Gastroesophageal sphincter (tissue), 4 donors: ENCODE measurements at places on chromosomes 2 and 18.

GRCh38 chr2:128327180-128327964 is 8.7 kb upstream of the HS6ST1 start:
- no peak for ATAC-seq
- peaks cover 33% of the 10 kb centered on the region for H3K4me1 ChIP-seq

DNA sequence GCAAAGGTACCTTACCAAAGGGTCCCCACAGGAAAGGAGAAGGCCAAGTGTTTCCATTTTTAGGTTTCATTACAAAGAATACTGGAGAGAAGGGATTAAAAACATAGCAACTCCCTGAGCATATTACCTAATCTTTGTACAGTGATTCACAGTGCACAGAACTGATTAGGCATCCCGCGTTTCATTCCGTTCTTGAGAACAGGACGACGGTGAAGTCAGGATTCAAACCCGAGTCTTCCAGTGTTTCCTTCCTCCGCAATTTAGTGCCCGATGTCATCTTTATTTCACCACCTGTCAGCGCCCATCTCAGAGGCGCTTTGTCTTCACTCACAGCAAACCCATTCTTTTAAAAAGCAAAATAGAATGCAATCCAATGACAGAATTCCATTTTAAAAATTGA is 488.5 kb downstream of the EIPR1 start:
- no peak for ATAC-seq
- no peaks in the 10 kb centered on the region for H3K36me3 ChIP-seq
- H3K4me3 ChIP-seq: no peak overlapping the region
- no peak overlapping the region for H3K27ac ChIP-seq
- peaks cover 4% of the 10 kb centered on the region for H3K27me3 ChIP-seq

GRCh38 chr18:58135183-58135641 is 91.2 kb downstream of the NEDD4L start:
- no peaks in the 10 kb centered on the region for H3K27me3 ChIP-seq
- no peak overlapping the region for H3K27ac ChIP-seq
- no peak overlapping the region for H3K4me3 ChIP-seq

DNA sequence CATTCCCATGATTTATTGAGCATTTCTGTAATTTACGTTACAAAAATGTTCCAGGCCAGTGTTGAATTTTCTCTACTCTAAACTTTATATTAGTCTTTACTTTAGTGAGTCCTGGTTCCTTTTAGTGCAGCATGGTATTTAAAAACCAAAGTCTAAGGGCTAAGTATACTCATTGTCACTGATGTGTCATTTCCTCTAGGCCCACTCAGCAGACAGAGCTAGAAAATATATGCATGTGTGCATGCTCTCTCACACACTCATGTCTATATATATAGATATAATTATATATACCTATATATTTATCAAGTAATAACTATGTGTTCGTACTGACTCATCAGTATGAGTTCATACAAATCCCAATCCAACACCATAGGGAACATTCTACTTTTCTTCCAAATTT is 132.5 kb upstream of the SLC8A1 start:
- no peak for ATAC-seq
- no peaks in the 10 kb centered on the region for H3K36me3 ChIP-seq

DNA sequence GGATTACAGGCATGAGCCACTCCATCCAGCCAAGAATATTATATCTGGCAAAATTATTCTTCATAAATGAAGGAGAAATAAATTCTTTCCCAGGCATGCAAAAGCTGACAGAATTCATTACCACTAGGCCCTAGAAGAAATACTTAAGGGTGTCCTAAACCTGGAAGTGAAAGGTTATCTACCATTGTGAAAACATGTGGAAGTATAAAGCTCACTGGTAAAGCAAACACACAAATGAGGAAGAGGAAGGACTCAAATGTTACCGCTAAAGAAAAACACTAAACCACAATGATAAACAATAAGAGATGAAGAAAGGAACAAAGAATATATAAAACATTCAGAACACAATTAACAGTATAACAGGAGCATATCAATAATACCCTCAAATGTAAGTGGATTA is 171.8 kb downstream of the CAMKMT start:
- no peaks in the 10 kb centered on the region for H3K36me3 ChIP-seq
- H3K27me3 ChIP-seq: no peaks in the 10 kb centered on the region
- no peak overlapping the region for H3K4me3 ChIP-seq
- H3K27ac ChIP-seq: no peak overlapping the region
- no peak for ATAC-seq

DNA sequence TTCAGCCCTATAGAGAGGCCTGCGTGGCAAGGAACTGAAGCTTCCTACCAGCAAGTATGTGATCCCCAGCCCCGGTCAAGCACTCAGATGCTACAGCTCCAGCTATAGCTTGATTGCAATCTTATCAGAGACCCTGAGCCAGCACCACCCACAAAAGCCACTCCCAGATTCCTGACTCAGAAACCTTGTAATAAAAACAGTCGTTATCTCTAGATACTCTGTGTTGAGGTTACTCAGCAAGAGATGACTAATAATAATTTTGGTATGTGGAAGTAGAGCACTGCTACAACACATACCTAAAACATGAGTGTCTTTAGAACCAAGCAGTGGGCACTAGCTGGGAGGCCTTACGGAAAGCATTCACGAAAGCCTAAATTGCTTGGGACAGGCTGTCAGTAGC is 216.9 kb downstream of the UXS1 start:
- no peak overlapping the region for H3K4me3 ChIP-seq
- no peak overlapping the region for H3K27ac ChIP-seq
- no peaks in the 10 kb centered on the region for H3K27me3 ChIP-seq
- H3K36me3 ChIP-seq: no peaks in the 10 kb centered on the region

DNA sequence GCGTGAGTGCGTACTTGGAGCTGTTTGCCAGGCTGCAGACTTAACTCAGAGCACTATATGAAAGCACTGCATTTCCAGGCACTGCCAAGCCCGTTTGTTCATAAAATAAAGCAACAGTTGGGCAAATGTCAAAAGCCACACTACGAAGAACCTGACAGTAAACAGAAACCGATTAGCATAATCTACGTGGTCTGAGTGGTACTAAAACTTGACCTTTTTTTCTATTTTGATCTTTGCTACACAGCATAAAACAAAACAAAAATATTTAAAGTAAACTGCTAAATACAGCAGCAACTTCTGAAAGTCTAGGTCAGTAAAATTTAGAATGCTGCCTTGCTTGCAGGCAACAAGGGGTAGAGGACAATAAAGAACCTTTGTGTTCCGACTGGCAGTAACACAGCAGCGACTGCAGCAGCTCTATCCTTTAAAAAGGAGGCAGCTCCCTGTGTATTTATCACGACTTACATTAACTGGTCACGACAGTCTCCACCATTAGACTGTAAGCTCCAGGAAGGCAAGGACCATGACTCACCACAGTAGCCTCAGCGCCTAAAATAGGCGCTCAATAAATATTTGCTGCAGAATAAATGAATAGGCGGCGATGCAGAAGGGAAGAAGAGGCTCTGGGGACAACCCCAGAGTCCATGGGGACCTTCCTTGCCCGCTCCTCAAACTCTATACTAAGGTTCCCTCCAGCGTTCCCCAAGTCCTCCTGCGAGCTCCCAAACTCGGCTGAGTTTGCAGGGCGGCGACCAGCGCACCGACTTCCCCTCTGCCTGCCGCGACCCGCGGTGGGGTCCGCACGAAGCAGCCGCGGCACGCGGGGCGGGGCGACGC is 902 bp downstream of the SS18 start:
- no peaks in the 10 kb centered on the region for H3K27me3 ChIP-seq
- H3K36me3 ChIP-seq: no peaks in the 10 kb centered on the region
- peak overlapping the region; percentile 87 for H3K4me3 ChIP-seq
- no peak for ATAC-seq
- H3K27ac ChIP-seq: peak overlapping the region; percentile 85
- H3K4me1 ChIP-seq: peaks cover 39% of the 10 kb centered on the region

GRCh38 chr2:217797165-217797564 is 205.6 kb downstream of the TNS1 start:
- no peaks in the 10 kb centered on the region for H3K27me3 ChIP-seq
- peak overlapping the region; percentile 83 for H3K27ac ChIP-seq
- no peaks in the 10 kb centered on the region for H3K36me3 ChIP-seq
- no peaks in the 10 kb centered on the region for H3K4me1 ChIP-seq

- no peak overlapping the region for H3K27ac ChIP-seq
- no peaks in the 10 kb centered on the region for H3K36me3 ChIP-seq
- no peaks in the 10 kb centered on the region for H3K27me3 ChIP-seq
These were observed 117.5 kb downstream of the ACVR1 start for GRCh38 chr2:157758586-157758985.

DNA sequence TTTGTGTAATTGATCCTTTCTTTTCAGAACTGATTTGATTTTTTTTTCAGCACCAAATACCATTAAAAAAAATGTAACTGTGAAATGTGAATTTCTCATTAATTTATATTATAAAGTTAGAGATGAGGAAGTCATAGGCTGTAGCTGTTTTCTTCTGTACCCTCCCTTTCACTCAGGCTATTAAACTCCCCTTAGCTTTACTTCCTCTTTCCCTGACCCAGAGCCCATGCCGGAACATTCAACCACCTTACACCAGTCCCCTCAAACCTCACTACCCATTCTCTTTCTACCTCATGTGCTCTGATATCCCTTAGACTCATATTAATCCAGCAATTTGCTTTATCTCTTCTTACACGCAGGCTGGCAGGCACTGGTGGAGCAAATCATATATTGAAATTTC is 12.4 kb downstream of the GALNT5 start:
- H3K27ac ChIP-seq: no peak overlapping the region
- ATAC-seq: no peak
- H3K4me3 ChIP-seq: no peak overlapping the region
- no peaks in the 10 kb centered on the region for H3K4me1 ChIP-seq
- peaks cover 5% of the 10 kb centered on the region for H3K27me3 ChIP-seq

GRCh38 chr18:59360381-59360780 is 1.3 kb upstream of the LMAN1 start:
- peaks cover 37% of the 10 kb centered on the region for H3K4me1 ChIP-seq
- H3K27me3 ChIP-seq: no peaks in the 10 kb centered on the region
- no peaks in the 10 kb centered on the region for H3K36me3 ChIP-seq
- ATAC-seq: no peak
- H3K27ac ChIP-seq: no peak overlapping the region
- H3K4me3 ChIP-seq: no peak overlapping the region

DNA sequence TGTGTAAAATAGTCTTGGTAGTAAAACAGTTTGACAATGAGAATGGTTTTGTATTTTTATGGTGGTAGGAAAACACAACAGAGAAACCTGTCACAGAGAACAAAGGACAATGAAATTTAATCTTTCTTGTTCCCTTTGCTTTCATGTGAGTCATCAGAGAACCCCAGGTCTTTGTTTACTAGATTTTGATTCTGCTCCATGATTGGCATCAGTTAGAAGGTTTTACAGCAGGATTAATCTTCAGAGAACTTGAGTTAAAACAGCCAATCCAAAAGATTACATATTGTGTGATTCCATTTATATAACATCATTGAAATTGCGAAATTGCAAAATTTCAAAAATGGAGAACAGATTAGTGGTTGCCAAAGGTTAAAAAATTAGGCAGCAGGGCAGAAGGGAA is 2.5 kb downstream of the APLF start:
- no peak for ATAC-seq
- H3K27me3 ChIP-seq: no peaks in the 10 kb centered on the region
- no peak overlapping the region for H3K27ac ChIP-seq
- no peaks in the 10 kb centered on the region for H3K4me1 ChIP-seq
- H3K36me3 ChIP-seq: no peaks in the 10 kb centered on the region
- H3K4me3 ChIP-seq: no peak overlapping the region

GRCh38 chr18:32454593-32454992 is 16.1 kb downstream of the GAREM1 start:
- no peaks in the 10 kb centered on the region for H3K36me3 ChIP-seq
- no peak overlapping the region for H3K4me3 ChIP-seq
- H3K27me3 ChIP-seq: no peaks in the 10 kb centered on the region
- ATAC-seq: no peak
- peaks cover 39% of the 10 kb centered on the region for H3K4me1 ChIP-seq

- H3K4me3 ChIP-seq: no peak overlapping the region
- no peaks in the 10 kb centered on the region for H3K27me3 ChIP-seq
- no peak for ATAC-seq
These were observed 15.2 kb downstream of the SRSF7 start for GRCh38 chr2:38735999-38736320.

- ATAC-seq: no peak
- peaks cover 69% of the 10 kb centered on the region for H3K4me1 ChIP-seq
These were observed 765 bp upstream of the ID2 start for GRCh38 chr2:8680822-8681760.

DNA sequence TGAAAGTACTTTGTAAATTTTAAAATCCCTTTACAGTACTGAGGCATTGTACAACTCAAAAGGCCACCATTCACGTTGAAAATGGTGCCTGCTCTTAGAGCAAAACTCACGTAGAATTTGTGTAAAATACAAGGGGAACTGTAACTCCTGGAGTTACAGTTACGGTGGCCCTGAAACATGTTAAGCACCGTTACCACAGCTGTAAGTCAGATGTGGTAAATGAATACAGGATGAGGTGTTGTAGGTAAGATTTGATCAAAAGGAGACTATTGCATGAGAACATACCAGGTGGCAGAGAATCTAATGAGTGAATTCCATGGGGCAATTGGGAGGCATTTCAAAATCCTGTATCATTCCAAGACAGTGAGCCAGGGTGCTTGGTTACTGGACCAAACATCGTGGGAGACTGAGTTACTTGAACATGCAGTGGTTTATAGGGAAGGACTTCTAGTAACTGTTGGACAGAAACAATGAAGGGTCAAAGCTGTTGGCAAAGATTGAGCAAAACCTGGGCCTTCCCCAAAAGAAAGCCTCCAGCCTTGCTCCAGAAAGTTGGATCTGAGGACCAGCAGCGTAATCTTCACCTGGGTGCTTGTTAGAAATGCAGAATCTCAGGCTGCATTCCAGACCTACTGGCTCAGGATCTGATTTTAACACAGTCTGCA is 535.8 kb upstream of the POU3F3 start:
- no peak overlapping the region for H3K4me3 ChIP-seq
- no peak for ATAC-seq
- no peaks in the 10 kb centered on the region for H3K4me1 ChIP-seq
- peaks cover 14% of the 10 kb centered on the region for H3K27me3 ChIP-seq

- no peak for ATAC-seq
- H3K27ac ChIP-seq: no peak overlapping the region
- no peaks in the 10 kb centered on the region for H3K36me3 ChIP-seq
- no peaks in the 10 kb centered on the region for H3K27me3 ChIP-seq
These were observed 270.0 kb downstream of the AGAP1 start for GRCh38 chr2:235763816-235764215.

- H3K27me3 ChIP-seq: no peaks in the 10 kb centered on the region
- H3K36me3 ChIP-seq: no peaks in the 10 kb centered on the region
- no peaks in the 10 kb centered on the region for H3K4me1 ChIP-seq
- H3K27ac ChIP-seq: no peak overlapping the region
These were observed 42.3 kb downstream of the CYP1B1 start for GRCh38 chr2:38033646-38034045.

DNA sequence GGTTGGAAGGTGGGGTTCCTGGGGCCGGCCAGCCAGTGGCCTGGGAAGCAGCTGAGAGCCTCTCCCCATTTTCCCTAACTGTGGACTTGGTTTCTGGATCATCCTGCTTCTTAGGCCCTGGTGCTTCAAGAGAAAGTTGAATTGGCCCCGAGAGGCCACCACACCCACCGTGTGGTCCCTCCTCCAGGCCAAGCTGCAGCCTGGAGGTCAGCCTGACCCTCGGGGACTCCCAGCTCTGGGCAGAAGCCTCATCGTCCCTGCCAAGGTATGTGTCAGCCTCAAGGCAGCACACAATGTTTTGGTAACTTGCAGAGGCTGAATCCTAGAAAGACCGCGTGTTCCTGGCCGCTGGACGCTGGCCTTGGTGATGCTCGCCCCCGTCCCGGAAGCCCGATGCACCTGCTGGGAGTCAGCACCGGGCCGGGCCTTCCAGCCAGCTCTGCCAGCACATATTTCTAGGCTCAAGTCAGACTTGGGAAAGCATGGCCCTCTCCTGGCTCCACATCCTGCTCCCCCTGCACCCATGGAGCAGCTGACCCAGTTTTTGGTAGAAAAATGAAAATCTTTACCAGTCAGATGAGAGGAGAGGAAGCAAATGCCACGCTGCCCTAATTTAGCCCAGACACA is 72.6 kb downstream of the ACTR2 start:
- H3K4me1 ChIP-seq: peaks cover 24% of the 10 kb centered on the region
- no peaks in the 10 kb centered on the region for H3K27me3 ChIP-seq
- ATAC-seq: peak; percentile 94
- H3K36me3 ChIP-seq: no peaks in the 10 kb centered on the region
- H3K27ac ChIP-seq: peak overlapping the region; percentile 77
